Activated CD4-positive, alpha-beta T cell treated with anti-CD3 and anti-CD28 coated beads, Interleukin-2, amount 50 U/mL, for 48 hours (primary cell): ENCODE measurements at places on chromosomes 3 and 15.

GRCh38 chr15:77489647-77490046, 69.0 kb downstream of the HMG20A start:
- DNase-seq = no peak

DNA sequence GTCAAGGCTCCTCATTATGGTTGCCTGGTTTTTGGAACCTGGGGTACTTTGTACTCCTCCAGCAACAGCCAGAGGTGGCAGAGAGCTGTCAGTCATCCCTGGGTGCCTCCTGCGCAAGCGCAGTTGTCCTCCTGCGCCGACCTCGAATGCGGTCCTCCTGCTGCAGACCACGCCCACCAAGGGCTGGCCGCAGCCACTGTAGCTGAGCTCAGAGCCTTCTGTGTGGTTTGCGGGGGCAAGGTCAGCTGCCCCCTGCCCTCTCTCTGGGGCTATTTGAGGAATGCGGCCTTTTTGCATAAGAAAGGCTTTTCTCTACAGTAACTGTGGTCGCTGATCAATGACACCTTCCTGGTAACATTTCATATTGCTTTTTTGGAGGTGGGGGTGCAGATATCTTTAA, 131.3 kb upstream of the SNRPN start:
- DNase-seq = no peak

DNA sequence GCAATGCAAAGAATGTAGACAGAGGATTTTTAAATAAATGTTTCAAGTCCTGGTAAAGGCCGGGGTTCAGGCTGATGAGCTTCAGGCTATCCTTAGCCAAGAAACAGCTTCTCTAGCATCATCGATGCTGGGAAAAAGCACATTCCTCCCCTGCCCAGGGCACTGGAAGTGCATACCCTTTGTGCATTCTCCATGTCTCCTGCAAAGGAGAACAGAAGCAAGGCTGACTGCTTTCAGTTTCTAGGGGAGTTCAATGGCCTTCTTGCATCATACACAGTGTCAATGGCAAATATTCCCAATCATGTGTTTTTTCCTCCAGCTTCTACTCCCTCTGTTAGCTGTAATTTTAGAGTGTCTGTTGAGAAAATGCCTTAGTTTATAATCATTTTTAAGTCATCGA, 59.9 kb downstream of the GPR176 start:
- DNase-seq = no peak

- no peak for DNase-seq
Measured at GRCh38 chr3:34483311-34483887, 685.0 kb downstream of the PDCD6IP start.

DNA sequence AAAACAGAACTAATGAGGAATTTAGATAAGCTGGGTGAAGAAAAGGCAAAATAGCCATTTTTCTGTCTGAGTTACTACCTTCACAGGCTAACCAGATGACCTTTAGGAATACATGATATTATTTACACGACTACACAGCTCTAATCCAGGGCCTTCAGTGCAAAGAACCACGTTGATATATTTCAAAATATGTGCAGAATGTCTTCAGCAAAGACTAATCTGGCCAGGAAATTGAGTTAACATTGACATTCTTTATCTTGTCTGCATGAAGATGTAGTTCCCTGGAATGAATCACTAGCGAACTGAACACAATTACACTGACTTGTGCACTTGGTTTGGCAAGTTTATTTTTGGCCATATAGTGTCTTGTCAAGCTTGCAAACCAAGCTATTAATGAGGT, 41.5 kb downstream of the PDHB start:
- DNase-seq = no peak

GRCh38 chr15:77510066-77511057, 89.7 kb downstream of the HMG20A start:
- DNase-seq = no peak

- no peak for DNase-seq
Measured at GRCh38 chr3:83683937-83684598, 1274.7 kb upstream of the CADM2 start.

DNA sequence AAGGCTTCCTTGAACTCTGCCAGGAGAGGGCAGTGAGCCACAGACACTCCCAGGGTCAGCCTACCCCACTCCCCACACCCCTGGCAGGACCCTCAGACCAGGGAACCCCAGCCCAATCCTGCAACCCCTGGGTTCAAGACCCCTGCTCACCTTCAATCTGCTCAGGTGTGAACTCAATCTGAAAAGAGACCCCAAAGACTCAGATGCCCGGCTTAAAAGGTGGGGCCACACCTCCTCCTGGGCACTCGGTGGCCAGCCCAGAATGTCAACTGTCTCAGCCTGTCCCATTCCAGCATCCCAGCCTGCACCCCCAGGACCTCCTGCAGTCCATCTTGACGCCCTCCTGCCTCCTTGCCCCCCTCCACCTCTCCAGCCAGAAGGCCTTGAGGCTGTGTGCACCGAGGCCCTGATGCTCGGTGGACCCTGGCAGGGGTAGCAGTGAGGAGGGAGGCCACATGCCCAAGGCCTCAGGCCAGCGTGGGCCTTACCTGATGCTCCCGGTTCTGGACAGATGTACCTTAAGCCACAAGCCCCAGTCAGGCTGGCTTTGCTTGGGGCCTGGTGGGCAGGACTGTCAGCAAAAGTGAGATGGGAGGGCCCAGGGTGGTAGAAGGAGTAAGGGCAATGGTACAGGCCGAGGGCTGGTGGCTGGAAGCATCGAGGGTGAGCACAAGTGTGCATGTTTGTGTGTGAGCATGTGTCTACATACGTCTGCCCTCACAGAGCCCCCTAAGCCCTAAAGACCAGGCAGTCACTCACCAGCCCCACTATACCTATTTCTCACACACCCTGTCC, 2.2 kb downstream of the MYL3 start:
- DNase-seq = no peak

- no peak for DNase-seq
Measured at GRCh38 chr3:15092686-15093085, 6.3 kb downstream of the RBSN start.

GRCh38 chr3:13098192-13098988, 25.2 kb upstream of the IQSEC1 start:
- no peak for DNase-seq

DNA sequence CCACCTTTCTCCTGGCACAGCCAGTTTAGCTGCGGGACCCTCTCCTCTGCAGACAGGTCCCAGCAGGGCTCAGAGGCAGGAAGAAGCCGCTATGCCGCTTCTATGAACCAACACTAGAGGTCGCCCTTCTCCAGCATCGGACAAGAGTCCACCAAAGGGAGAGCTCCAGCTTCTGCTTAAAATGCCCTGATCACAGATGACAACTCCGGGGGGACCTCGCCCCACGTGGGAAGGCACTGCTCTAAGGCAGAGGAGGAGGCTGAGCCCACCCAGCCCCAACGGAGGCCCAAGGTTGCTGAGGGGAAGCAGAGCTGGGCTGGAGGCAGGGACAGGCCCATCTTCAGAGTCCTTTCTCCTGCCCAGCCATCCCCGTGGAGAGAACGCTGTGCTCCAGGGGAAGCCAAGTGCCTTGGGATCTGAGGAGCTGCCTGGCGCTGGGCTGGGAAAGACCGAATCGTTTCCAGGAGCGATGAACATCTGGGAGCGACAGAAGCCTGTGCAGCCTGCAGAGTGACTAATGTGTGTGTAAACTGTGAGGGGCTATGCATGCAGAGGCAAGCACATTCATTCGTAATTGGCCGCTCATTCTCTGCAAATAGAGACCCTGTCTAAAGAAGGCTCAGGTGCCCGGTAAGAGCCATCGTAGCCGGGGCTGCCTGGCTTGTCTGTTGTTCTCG, 43.5 kb upstream of the BDH1 start:
- peak; percentile 77 for DNase-seq

DNA sequence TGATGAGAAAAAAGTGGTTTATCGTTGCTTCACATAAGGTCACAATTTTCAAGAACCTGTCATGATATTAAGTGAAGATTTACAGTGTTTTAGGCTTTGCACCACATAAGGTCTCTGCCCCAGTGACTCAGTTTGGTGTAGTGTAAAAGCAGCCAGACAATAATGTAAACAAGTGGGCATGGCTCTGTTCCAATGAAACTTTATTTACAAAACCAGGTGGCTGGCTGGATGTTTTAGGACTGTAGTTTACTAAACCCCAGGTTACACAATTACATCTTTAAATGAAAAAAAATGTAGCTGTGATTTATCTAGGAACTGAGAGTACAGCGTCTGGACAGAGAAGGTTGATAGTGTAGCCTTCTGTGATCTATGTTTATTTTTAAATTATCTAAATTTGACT, 9.7 kb upstream of the FBXL22 start:
- DNase-seq = no peak

- no peak for DNase-seq
Measured at GRCh38 chr3:31405515-31405914, 127.2 kb upstream of the STT3B start.

- DNase-seq = no peak
Measured at GRCh38 chr3:195870442-195870841, 37.9 kb downstream of the TNK2 start.

DNA sequence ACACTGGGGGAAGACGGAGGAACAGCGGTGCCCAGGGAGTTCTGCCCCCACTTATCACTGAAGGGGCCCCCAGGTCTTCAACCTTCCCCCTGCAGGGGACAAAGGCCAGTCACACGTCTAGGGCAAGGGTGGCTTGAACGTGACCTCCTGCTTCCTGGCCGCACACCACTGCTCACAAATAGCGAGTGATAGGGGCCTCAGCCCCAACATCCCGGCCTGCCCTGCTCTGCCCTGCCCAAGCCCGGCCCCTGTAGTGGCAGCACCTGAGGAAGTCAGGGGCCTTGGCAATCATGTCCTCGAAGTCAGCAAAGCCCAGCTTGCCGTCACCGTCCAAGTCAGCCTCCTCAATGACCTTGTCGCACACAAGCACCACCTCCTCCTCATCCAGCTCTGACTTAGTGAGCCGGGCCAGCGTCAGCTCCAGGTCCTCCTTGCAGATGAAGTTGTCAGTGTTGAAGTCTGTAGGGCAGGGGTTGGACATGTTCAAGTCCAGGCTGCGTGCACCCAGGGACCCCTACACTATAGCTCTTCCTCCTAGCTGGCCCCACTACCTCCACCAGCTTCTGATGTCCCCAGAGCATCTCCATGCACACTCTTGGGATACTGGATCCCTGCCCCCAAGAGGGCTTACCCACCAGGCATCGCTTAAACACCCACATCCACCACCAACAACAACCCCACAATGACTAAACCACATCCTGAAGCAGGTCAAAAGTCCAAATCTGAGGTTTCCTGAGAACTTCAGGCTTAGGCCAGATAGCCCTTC, 13.3 kb downstream of the SH2D7 start:
- no peak for DNase-seq

GRCh38 chr3:66606868-66607267, 106.0 kb upstream of the LRIG1 start:
- DNase-seq = no peak

GRCh38 chr3:37174532-37175126, at the start of gene LRRFIP2:
LRRFIP2 (minus strand) TSS chr3:37174582; CDS start chr3:37148983, 25,599 bp downstream.
- DNase-seq = peak; percentile 10
